Stimulated activated CD8-positive, alpha-beta memory T cell treated with anti-CD3 and anti-CD28 coated beads, Interleukin-7, amount 100 ng/mL, for 4 hours (primary cell): ENCODE measurements at places on chromosomes 16 and 17.

DNA sequence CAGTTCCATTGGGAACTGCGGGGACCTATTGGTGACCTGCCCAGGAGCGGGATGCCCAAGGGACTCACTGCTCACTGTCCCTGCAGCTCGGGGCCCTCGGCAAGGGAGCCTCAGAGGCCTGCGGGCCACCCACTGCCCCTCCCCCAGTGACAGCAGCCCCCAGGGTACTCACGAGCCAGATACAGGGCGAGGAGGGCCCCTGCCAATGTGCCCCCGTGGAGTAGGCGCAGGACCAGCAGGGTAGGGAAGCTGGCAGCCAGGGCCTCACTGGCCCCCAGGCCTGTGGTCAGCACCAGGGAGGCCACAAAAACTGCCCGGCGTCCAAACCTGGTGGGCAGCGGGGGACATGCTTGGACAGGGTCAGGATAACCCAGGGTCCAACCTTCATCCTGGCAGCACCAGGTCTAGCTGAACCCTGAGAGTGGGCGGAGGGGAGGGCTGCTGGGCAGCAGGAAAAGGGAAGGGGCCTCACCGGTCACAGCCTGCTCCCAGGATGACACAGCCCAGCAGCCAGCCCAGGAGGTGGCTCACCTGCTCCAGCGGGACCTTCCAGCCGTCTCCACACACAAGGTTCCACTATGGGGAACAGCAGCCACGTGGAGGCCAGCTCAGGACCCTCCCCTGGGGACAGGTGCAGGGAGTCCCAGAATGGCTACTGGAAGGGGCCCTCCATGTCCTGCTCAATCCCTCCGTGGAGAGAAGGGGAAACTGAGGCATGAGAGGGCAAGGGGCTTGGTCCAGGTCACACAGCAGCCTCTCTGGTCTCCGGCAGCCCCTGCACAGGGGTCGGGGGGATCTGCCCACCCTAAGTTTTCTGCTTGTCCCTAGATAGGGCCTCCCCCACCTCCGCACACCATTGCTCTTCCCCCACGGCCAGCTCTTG, 855 bp downstream of the SLC22A31 start:
- no peak for DNase-seq

- DNase-seq = no peak
Measured at GRCh38 chr17:61122326-61122913, 277.2 kb upstream of the TBX2 start.

DNA sequence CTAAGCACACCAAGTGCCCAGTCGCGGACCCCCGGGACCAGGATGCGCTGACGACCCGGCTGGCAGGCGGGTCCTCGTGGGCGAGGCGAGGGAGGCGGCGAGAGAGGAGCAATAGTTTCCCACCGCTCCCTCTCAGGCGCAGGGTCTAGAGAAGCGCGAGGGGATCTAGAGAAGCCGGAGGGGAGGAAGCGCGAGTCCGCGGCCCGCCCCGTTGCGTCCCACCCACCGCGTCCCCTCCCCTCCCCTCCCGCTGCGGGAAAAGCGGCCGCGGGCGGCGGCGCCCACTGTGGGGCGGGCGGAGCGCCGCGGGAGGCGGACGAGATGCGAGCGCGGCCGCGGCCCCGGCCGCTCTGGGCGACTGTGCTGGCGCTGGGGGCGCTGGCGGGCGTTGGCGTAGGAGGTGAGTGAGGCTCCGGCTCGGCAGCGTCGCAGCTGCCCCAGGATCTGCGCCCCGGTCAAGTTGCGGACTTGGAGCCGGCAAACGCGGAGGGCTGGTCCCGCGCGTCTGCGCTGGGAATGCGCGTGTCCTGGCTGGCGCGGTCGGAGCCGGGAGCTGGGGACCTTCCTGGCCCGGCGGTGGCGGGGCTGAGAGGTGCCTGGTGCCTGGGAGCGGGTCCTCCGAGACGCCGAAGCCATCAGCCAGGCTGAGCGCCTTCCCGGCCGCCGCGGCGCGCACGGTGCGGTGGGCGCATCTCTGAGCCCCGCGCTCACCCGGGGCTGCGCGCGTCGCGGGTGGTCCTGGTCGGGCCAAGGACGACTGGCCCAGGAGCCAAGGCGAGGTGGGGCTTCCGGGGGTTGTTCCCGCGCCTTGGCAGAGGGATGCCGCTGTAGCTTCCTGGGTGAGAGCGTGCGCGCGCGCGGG, at the start of gene ITGB3:
ITGB3 (plus strand) TSS at position 287 of the 862 bp plus-strand sequence; CDS start at position 322, 35 bp downstream.
- DNase-seq = peak; percentile 9

DNA sequence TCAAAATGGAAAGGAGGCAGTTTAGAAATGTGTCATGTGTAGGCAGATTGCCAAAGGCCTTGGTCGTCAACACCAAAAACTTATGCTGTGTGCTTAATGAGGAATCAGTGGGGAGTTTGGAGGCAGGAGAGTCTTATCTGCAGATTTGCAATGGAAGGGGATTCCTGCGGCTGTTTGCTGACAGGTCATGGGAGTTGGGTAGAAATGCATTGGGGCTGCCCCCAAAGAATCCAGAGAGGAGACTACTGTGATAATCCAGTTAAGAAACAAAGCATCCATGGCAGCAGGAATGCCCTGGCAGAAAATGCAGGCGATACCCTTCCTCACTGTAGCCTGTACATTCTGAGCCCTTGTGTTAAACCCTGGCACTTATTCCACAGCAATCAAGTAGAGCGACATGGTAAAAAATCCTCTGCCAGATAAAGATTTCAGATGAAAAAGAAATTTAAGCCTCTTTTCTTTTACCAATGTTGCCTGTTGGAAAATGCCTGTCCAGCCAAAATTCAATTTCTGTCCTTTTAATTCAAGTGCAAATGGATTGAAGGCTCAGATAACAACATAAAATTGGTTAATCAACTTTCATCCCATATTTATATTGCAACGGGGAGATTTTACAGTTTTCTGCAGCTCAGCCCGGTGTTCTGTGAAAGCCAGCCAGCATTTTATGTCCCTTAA, 491.0 kb upstream of the CDH5 start:
- no peak for DNase-seq

- no peak for DNase-seq
Measured at GRCh38 chr16:75028544-75029135, 29.8 kb downstream of the ZNRF1 start.

DNA sequence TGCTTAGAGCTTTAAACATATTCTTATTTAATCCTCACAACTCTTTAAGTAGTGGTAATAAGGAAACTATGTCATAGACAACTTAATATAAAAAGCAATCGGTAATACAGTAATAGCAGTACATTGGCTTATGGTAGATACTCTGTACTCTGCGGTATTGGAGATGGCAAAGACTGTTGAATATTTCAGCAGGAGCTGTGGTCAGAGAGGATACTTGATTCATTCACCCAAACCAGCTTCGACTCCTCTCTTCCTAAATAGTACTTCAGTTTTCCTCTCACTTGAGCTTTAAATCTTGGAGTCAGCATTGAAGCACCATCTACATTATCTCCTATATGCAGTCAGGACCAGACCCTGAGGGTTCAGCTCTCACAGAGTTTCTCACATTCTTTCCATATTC, 169.3 kb downstream of the CYB561 start:
- no peak for DNase-seq
